ENCODE measurements at places on chromosomes 5 and 9.

DNA sequence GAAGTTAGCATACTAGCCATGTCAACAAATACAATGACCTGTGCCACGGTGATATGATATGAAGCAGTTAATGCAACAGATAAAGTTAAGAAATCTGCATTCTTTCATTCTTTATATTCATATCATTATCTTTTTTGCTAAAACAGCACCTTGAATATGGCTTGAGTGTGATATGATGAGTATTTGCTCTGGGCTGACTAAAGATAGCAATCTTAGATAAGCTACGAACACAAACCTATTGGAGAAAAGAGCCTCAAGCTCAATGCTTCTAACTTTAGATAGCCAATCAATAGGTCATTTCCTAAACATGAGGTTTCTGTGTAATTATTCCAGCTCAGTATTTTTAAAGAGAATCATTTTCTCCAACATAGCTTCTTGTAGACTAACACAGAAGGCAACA lies 61.7 kb downstream of the NR2F1 start:
- DNase-seq: no peak

- DNase-seq: no peak
Measured at GRCh38 chr5:33330426-33330825, 110.3 kb upstream of the TARS1 start.

GRCh38 chr5:122586351-122586750 lies 188.5 kb upstream of the SNX2 start:
- no peak for DNase-seq

DNA sequence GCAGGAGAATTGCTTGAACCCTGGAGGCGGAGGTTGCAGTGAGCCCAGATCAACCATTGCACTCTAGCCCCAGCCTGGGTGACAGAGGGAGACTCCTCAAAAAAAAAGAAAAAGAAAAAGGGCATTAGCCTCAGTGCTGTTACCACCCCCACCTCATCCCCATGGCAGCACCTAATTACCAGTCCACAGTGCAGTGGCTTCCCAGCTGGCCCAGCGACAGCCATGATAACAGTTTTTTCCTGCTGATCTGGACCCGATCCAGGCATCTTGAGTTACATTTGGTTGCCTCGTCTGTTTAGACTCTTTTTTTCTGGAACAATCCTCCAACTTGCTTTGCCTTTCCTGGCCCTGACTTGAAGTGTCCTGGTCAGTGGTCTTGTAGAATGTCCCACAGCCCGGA lies 24.4 kb downstream of the NCS1 start:
- peak; percentile 77 for DNase-seq
